ENCODE measurements at places on chromosomes 1 and 21. TPM values are rescaled to one million over a fixed set of nuclear protein-coding genes. Genes with fewer than 3 reads are reported as not detected.
A peak's percentile ranks its signal among the peaks of the same experiment; 100 is the strongest.

GRCh38 chr1:196659471-196659870 is 7.6 kb downstream of the CFH start:
- H3K27me3 ChIP-seq, result no peaks in the 10 kb centered on the region
- no peak for DNase-seq
- no peak overlapping the region for H3K4me3 ChIP-seq
- peaks cover 13% of the 10 kb centered on the region for H3K36me3 ChIP-seq
- peaks cover 38% of the 10 kb centered on the region for H3K4me1 ChIP-seq
- no peak overlapping the region for H3K27ac ChIP-seq

- H3K4me3 ChIP-seq, result no peak overlapping the region
- no peaks in the 10 kb centered on the region for H3K36me3 ChIP-seq
- H3K27me3 ChIP-seq, result peaks cover 14% of the 10 kb centered on the region
- no peak overlapping the region for H3K27ac ChIP-seq
These were observed 43.3 kb downstream of the TP73 start for GRCh38 chr1:3695326-3696217.

- H3K36me3 ChIP-seq, result peaks cover 9% of the 10 kb centered on the region
- H3K4me1 ChIP-seq, result peaks cover 25% of the 10 kb centered on the region
- DNase-seq, result no peak
- H3K27ac ChIP-seq, result peak overlapping the region; percentile 57
These were observed 55.4 kb downstream of the SPEN start for GRCh38 chr1:15902882-15903281.

Gene PRELP
- total RNA-seq, result 0.94 TPM

Gene AQP10
- not detected for total RNA-seq

Gene GUCA2A
- not detected for total RNA-seq

Gene RAVER2
- 7.3 TPM for total RNA-seq

DNA sequence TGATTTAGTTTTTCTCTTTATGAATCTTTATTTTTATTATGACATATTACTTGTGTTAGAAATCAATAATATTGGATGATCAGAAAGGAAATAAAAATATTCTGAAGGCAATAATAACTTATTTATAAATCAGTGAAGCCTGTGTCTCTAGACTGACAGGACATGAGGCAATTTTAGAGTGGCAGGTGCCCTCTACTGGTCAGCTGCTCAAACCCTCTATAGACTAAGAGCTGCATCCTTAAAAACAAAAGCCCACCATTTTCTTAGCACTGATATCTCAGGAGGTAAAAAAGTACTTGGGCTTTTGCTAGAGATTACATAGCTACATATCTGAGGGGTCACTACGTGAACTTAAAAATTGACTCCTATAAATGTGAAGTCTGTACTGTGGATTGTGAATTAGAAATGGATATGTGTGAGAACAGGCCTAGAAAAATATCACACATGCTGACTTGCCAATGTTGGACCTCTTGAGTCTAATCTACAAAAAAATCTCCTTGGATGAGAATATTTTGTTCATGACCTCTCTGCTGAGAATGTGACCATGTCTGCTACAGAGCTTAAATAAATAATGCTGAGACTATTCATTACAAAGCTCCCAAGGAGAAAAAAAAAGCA is 597.9 kb upstream of the ADAMTS5 start:
- H3K27me3 ChIP-seq, result no peaks in the 10 kb centered on the region
- peaks cover 54% of the 10 kb centered on the region for H3K4me1 ChIP-seq
- H3K36me3 ChIP-seq, result peaks cover 4% of the 10 kb centered on the region
- peak overlapping the region; percentile 87 for H3K27ac ChIP-seq

Gene DTL
- 6.7 TPM for total RNA-seq

GRCh38 chr1:229364207-229365065 is 21.6 kb upstream of the CCSAP start:
- no peaks in the 10 kb centered on the region for H3K36me3 ChIP-seq
- peak; percentile 38 for DNase-seq
- H3K4me3 ChIP-seq, result no peak overlapping the region
- H3K4me1 ChIP-seq, result no peaks in the 10 kb centered on the region

- H3K27ac ChIP-seq, result no peak overlapping the region
- H3K27me3 ChIP-seq, result no peaks in the 10 kb centered on the region
- no peak for DNase-seq
- H3K4me1 ChIP-seq, result peaks cover 26% of the 10 kb centered on the region
These were observed 61.5 kb downstream of the RUNX1 start for GRCh38 chr21:34987501-34988072.

Gene UMODL1
- 0.68 TPM for total RNA-seq

Gene OR6N1
- total RNA-seq, result not detected

DNA sequence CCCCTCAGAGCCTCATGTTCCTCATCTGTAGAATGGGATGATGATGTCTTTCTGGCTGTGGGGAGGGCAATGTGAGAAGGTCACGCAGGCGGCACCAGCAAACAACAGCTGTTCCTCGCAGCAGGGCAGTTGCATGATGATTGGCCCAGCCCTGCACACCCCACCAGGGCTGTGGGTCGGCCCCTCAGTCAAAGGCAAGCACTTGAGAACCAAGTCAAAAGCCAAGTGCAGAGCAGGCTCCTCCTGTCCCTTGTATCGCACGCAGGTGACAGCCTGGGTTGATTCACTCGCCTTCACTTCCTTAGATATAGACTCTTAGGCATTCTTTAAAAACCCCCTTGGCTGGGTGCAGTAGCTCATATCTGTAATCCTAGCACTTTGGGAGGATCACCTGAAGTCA is 191.9 kb upstream of the C1orf174 start:
- no peaks in the 10 kb centered on the region for H3K4me1 ChIP-seq
- no peaks in the 10 kb centered on the region for H3K27me3 ChIP-seq
- H3K36me3 ChIP-seq, result peaks cover 2% of the 10 kb centered on the region

- H3K27me3 ChIP-seq, result no peaks in the 10 kb centered on the region
- H3K36me3 ChIP-seq, result peaks cover 11% of the 10 kb centered on the region
- peaks cover 2% of the 10 kb centered on the region for H3K4me1 ChIP-seq
- H3K27ac ChIP-seq, result no peak overlapping the region
- no peak for DNase-seq
These were observed 22.3 kb upstream of the AGO1 start for GRCh38 chr1:35860696-35861095.

- peak overlapping the region; percentile 33 for H3K4me3 ChIP-seq
- peaks cover 14% of the 10 kb centered on the region for H3K36me3 ChIP-seq
- peaks cover 25% of the 10 kb centered on the region for H3K4me1 ChIP-seq
These were observed 1.3 kb upstream of the VAMP3 start for GRCh38 chr1:7769673-7770412.

Gene SMG5
- 75.8 TPM for total RNA-seq

GRCh38 chr1:22665752-22666151 is 12.7 kb downstream of the C1QB start:
- H3K36me3 ChIP-seq, result no peaks in the 10 kb centered on the region
- no peak for DNase-seq
- no peak overlapping the region for H3K27ac ChIP-seq
- H3K4me1 ChIP-seq, result no peaks in the 10 kb centered on the region
- no peak overlapping the region for H3K4me3 ChIP-seq

DNA sequence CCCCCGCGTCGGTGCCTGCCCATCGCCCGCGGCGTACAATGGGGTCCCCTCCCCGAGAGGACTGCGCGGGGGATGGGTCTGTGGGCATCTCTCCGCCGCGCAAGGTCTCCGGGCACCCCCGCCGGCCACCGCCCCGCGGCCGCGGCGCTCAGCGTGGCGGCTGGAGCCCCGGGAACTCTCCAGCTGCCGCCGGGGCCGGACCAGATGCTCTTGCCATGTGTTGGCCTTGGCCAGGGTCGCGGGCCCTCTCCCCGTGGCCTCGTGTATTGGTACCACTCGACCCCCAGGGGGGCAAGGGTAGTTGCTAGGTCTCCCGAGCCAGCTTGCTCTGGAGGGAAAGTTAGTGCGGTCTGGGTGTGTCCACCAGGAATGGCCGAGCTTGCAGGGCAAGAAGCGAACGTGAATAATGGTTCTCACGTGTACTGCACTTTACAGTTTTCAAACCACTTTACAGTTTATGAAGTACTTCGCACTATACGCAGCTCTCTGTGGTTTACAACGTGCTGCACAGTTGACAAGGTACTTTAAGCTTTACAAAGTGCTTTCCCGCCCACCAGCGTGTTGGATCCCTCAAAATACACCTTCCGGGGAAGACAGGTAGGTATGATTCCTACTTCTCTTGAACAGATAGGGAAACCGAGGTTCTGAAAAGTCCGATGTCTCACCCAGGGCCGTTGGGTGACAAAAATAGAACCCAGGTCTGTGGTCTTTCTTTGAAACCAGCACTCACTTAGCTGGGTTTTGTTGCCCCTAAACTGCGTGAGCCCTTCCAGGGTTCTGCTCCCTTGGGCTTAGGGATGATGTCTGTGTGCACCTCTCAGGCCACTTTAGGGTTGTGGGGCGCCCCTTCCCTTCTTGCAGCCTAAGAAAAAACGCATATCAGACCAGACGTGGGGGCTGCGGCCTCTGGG is 1.2 kb downstream of the EPHB2 start:
- H3K27me3 ChIP-seq, result no peaks in the 10 kb centered on the region
- peak overlapping the region; percentile 56 for H3K27ac ChIP-seq
- DNase-seq, result no peak
- H3K4me3 ChIP-seq, result peak overlapping the region; percentile 76

Gene OLFML3
- 37.0 TPM for total RNA-seq

GRCh38 chr1:225828706-225829345 is 18.9 kb downstream of the EPHX1 start:
- H3K4me3 ChIP-seq, result no peak overlapping the region
- no peak overlapping the region for H3K27ac ChIP-seq
- H3K36me3 ChIP-seq, result peaks cover 11% of the 10 kb centered on the region
- H3K4me1 ChIP-seq, result no peaks in the 10 kb centered on the region
- H3K27me3 ChIP-seq, result no peaks in the 10 kb centered on the region

DNA sequence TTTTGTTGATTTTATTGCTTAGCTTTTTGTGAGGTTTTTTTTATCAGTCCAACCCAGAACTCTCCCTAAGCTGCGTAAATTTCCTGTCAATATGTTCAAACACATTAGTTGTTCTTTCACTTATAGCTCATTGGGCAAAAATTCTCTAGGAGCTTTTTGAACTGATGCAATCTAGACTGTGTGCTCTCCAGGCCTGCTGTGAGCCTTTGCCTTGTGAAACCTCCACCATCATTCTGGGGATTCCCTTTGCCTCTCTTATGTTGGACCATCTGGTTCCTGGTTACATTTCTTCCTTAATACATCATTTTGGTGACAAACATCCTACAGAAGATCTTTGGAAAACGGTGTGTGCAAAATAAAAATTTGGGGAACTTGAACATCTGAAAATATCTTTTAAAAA is 247.2 kb downstream of the LRRC7 start:
- H3K36me3 ChIP-seq, result no peaks in the 10 kb centered on the region
- no peaks in the 10 kb centered on the region for H3K4me1 ChIP-seq
- no peak for DNase-seq

DNA sequence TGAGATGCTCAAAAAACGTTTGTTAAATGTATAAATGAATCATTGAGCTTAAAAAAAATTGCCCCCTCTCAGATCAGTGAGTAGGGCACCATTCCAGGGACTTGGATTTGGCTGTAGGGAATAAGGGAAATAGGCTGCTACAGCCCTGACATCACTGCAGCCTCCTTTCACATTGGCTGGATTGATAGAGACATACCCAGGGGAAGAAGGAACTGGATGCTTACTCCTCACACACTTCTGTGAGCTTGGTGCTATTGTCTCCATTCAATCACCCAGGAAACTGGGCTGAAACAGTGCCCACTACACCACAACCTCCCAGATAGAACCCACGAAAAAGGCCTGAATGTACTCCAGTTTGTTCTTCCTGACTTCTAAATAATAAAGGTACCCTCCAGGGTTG is 87.2 kb downstream of the TGFBR3 start:
- H3K27me3 ChIP-seq, result no peaks in the 10 kb centered on the region
- peaks cover 9% of the 10 kb centered on the region for H3K36me3 ChIP-seq
- no peak for DNase-seq
- no peak overlapping the region for H3K27ac ChIP-seq
- no peak overlapping the region for H3K4me3 ChIP-seq
